ENCODE measurements at places on chromosomes 13 and 19.

DNA sequence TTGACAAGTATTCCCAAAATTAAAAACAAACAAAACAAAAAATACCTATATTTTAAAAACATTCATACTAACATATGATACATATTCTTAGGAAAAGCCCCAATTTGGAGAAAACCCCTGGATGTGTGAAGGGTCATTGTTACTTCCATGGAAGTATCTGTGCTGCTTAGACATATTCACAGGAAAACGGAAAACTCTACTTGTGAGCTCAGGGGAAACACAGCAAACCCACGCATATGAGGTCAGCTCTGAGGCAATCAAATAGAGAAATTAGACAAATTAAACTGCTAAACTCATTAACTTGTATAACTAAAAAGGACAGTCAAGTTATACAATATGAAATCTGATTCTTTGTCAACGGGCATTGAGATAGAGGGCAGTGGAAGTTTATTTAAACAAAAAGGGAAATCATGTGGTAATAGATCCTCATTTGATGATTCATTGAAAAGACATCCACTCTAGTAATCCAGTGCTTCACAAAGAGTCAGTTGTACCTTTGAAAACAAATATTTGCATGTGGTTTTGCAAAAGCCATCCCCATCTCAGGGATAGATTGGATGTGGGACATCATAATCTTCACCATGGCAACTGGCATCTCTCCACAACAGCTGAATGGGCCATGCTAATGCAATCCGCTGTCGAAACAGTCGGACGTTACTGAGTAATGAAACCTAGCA lies 423.4 kb downstream of the ITGBL1 start:
- DNase-seq, result no peak

GRCh38 chr13:45873491-45874325 lies 22.2 kb upstream of the SIAH3 start:
- DNase-seq, result peak; percentile 33

GRCh38 chr13:66887088-66887487 lies 343.0 kb downstream of the PCDH9 start:
- DNase-seq, result no peak

DNA sequence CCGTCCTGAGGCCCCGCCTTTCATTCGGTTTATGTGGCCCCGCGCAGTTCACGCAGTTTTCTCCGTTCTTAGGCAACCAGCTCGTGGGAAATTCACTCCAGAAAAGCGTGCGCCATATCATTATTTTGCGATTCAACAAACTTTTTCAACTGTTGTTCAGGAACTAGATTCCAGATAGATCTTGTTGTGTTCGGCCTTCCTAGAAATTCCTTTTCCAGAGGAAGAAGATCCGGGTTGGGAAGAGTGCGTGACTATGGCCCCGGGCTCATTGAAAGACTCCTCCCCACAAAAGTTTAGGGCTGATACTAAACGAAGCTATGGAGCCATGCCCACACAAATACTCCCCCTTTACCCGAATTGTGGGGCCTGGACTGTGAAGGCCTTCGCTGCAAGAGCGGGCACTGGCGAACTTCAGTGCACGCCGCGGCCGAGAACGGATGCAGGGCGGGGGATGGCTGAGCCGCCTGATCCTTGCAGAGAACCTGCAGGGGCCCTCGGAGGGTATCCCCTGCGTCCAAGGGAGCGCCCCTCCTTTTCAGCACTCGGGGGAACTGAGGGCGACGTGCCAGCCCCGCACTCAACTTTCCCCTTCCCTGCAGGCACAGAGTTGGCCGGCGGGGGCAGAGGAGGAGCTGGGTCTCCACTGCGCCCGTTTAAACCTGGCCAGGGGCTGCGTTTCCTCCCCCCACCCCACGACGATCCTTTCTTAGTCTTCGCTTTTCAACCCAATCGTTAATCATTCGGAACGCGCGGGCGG lies 904 bp upstream of the SOX1 start:
- DNase-seq, result peak; percentile 45

Measured in neural progenitor cell (in vitro differentiated cells).